ENCODE measurements at places on chromosomes 4 and X.

DNA sequence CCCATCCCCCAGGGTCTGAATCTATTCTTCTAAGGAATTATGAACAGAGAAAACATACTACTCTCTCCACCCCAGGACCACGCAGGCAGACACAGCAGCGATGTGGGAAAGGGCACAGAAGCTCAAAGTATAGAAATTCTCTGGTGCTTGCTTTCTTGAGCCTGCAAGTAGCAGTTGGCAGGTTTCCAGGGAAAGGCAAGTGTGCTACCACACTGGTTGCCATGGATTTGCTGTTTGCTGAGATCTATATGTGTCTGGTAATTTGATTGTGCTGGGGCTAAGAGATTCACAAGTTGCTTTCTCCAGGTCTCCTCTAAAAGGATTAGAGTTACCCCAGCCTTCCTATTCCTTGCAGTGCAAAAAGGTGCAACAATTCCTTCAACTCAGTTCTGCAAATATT lies 83.1 kb downstream of the GUCY2F start:
- DNase-seq = no peak

DNA sequence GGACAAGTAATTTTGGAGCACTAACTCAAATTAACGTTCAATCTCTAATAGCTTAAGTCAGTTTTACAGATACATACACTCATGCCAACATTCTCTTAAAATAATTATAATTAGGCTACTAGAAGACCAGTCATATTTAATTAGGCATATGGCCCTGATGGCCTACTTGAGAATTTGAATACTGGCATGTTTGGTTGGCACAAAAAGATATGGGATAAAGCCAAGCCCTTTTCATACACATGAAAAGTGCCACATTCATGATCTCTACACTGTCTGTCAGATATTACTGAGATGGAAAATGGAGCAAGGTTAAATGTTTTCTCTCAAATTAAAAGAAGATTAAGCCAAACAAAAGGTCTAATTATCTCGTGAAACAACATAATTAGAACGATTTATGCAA lies 1091.0 kb downstream of the C4orf33 start:
- no peak for DNase-seq

DNA sequence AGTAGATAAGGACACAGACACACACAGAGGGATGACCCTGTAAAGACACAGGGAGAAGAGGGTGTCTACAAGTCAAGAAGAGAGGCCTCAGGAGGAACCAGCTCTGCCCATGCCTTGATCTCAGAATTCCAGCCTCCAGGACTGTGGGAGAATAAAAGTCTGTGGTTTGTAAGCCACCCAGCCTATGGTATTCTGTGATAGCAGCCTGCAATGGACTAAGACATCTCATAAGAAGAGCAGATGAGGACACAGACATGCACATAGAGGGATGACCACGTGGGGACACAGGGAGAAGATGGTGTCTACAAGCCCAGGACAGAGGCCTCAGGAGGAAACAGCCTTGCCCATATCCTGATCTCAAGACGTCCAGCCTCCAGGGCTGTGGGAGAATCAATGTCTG lies 9.4 kb downstream of the XG start:
- DNase-seq = no peak

DNA sequence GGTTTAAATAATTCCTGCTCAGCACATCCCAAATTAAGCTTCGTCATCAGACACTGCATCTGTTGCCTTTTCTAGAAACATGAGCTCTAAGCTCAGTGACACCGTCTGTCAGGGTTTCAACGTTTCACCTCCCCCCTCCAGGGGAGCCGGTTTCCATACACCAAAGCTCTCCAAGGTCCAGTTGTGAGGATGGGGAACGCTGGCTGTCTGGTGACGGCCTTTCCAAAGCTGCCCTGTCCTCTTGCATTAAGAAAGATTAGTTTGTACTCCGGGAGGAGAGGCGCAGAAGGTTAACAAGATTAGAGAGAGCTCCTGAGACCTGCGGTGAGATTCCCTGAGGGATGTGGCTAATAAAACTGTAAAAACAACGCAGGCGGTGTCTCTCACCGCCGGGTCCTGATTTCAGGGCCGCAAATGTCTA lies 43.2 kb downstream of the ASMT start:
- DNase-seq = peak; percentile 22

GRCh38 chr4:42148425-42148824 lies 4.0 kb downstream of the BEND4 start:
- DNase-seq = no peak

GRCh38 chrX:37812110-37812509 lies 32.3 kb downstream of the CYBB start:
- no peak for DNase-seq

- no peak for DNase-seq
These were observed 56.1 kb downstream of the LUZP4 start for GRCh38 chrX:115345615-115346014.

DNA sequence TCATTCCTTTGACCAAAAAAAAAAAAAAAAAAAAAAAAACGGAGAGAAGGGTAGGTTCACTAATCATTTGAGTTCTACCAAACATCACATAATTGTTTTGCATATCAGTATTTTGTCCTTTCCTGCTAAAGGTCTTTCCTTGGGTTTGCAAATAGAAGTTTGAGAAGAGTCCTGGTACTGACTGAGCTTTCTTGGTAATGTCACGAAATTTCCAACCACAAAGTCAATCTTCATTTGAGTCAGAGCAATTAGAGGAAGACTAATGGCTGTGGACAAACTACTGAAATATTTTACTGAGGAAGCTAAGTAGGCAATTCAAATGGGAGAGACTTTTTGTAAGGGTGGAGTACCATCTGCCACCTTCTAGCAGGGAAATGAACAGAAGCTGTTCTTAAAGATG lies 21.7 kb upstream of the CD40LG start:
- DNase-seq = no peak

DNA sequence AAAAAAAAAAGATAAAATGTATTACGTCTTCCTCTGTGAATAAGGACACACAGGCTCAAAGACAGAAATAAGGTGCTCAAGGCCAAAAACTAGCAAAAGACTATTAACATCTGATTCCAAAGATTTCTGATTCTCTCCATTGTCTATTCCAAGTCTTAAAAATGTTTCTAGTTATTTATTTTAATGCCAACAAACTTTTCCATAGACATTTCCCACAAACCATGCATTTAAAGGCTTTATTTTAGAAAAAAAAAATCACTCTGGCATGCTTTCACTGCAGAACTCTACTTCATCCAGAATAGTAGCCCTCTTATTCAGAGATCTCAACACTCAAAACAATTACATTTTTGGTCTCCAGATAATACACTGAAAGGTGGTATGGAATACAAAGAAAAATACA lies 545.0 kb upstream of the TENM3 start:
- DNase-seq = no peak

DNA sequence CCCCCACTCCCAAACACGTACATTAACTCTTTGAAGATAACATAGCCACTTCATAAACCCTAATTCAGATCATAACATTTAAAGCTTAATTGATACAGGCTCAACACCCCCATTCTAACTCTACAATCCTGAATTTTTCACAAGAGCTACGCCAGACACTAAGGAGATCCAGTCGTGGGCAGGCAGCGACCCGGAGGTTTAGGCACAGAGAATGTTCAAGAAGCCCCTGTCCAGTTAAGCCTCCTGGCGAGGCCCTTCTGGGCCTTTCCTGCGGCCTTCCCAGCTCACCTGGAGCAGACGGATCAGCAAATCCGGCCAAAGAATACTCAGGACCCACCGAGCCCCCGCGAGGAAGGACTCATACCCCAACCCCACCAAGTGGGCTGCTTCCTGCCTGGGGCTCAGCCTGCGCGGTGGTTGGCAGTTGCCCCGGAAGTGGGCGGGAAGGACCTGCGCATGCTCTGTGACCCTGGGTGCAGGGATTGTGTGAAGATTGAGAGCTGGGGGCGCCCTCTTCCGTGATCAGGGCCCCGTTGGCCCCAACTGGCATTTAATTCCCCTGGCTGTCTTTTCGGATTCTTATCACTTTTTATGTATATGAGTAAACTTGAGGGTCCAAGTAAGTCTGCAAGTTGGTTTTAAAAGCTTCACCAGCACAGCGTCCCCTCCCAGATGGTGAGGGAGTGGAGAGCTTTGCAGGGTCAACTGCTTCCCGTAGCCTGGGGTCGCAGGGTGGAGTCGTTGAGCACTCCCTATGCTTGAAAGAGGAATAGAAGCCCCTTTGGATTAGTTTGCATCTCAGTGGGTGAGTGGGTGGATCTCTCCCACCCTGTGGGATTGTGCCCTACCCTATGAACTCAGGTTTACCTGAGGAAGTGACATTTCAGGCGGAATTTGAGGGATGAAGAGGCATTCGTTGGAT lies at the start of gene TRIM61:
TSS of gene TRIM61 (minus strand) at position 415 of the 922 bp plus-strand sequence. CDS start 7,655 bp downstream, outside the sequence.
- no peak for DNase-seq

- no peak for DNase-seq
These were observed 1.2 kb downstream of the NPNT start for GRCh38 chr4:105896461-105896942.

- DNase-seq = peak; percentile 21
These were observed 132.3 kb downstream of the CBR4 start for GRCh38 chr4:168877511-168878491.

DNA sequence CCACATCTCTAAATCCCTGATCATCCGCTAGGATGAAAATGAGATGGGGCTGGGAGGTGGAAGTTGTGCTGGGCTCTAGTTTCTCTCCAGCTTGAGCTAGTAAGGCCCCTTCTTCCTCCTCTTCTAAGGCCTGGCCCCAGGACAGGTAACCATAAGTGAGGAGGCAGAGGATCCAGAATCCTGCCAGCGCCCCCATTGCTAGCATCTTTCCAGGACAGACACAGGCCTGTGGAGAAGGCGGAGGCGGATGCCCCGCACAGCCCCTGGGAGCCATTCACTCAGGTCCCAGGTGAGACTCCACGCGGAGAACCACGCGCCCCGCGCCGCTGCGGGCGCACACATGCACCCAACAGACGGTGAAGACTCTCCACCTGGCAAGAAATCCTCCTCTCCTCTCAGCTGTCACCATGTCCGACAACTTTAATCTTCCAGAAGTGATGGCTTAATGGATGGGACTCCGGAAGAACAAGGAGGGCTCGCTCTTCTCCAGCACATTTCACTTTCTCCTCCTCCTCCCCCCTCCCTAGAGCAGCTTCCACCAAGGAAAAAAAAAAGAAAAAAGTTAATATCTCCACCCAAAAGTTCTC lies 793 bp downstream of the ARSJ start:
- DNase-seq = no peak

GRCh38 chr4:89369581-89369980 lies 62.0 kb upstream of the GPRIN3 start:
- DNase-seq = no peak

DNA sequence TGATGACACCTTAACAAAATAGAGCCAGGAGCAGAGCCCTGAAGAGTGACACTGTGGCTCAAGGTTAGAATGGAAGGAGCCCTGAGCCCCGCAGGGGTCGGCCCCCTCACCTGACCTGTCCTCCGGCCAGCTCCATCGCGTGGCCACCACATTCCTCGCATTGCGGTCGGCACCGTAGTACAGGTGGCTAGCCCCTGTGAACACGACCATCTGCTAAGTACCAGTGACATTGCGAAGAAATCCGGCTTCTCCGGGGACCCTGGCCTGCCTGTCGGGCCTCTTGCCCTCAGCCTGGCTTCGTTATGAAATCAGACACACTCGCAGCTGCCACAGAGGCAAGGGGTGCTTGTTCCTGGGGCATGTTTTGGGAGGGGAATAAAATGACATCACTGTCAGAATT lies 179.0 kb downstream of the AFAP1 start:
- no peak for DNase-seq

DNA sequence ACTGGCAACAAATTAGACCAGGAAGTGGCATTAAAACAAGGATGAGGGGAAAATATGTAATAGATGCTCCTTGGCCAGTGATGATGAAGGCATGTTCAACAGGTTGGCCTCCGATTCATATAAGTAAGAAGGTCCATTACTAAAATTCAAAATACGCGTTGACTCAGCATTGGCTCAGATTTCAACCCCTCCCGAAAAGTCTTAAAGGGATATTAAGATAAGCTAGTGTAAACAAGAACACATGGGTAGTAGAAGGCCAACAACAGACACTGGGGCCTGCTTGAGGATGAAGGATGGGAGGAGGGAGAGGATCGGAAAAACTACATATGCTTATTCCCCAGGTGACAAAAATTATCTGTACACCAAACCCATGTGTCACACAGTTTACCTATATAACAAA lies 19.1 kb upstream of the LAP3 start:
- DNase-seq = no peak

Measured in NCI-H510A (cell line).